NCI-H2107 (cell line): ENCODE measurements at places on chromosomes 2 and 18.

- no peak for DNase-seq
Observed at GRCh38 chr2:64487256-64488049, 33.5 kb downstream of the LGALSL start.

DNA sequence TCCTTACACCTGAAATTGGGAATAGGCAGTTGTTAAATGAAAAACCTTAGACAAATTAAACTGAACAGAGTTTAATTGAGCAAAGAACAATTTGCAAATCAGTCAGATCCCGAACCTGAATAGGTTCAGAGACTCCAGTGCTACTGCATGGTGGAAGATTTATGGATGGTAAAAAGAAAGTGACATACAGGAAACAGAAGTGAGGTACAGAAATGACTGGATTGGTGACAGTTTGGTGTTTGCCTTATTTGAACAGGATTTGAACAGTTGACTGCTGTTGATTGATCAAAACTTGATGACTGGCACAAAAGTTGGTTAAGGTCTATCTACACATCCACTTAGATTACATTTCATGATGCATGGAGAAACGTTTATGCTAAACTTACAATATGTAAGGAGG, 248.8 kb downstream of the HNMT start:
- no peak for DNase-seq

DNA sequence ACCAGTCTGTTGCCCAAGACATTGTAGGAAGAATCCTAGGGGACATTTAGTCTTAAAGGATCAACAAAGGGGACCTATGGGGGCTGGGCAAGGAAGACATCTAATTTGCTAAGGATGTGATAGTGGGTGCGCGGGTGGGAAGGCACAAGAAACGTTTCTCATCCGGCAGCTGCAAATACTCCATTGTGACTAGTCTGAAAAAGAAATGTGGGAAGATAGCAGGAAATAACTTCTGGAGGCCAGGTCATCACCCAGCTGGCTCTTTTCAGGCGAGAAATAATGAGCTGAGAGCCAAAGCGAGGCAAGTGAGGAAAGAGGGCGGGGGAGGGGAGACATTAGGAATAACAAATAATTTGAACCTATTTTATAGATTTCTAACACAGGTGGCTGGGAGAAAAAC, 70.3 kb upstream of the NCK2 start:
- no peak for DNase-seq

DNA sequence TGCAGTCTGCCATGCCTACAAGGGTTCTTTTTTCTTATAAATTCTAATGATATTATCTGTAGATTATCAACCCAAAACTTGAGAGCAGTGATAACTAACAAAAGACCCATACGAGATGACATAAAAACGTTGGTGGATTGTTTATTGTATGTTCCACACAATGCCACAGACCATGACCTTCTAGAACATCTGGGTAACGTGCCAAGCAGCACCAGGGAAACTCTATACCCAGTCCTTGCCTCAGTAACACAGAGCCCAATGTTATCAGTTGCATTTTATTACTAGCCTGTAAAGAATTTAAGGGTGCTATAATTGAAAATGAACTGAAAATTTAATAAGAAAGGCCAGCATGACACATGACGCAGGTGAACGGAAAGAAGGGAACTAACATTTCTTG, 99.1 kb upstream of the UGP2 start:
- DNase-seq, result no peak

DNA sequence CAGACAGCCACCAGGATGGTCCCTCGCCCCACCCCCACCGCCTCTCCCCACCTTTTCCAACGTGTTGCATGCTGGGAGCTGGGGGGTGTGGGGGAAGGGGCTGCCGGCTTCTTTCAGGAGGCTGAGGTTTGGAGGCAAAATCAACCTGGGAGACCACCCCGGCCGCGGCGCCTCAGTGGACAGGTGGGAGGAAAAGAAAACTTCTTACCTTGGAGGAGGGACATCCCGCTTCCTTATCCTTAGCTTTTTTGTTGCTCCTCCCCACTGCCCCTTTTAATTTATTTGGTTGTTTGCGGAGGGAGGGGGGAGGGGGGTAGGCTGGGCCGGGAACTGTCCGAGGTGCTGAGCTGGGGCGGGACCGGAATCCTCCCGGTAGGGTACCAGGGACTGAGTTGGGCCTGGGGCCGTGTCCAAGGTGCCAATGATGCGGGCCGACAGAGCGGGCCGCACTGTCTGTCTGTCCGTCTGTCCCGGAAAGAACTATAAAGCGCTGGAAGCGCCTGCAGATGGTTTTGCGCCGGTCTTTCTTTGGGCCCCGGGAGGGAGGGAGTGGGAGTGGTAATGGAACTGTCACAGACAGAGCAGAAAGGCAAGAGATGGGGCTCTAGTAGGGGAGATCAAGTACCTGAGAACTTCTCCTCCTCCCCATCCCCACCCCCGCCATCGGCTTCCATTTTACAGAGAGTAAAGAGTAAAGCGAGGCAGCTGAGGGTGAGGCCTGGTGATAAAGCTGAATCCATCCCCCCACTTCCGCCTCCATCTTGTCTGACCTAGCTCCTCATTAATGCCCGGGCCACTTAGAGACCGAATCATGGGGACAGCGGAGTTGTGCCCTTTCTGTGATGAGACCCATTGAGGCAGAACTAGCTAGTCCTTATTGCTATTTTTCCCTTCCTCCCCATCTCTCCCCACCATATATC, 2.4 kb downstream of the CDK5R2 start:
- no peak for DNase-seq

GRCh38 chr18:45839414-45840395, 14.2 kb downstream of the SIGLEC15 start:
- DNase-seq, result peak; percentile 45

GRCh38 chr2:95048825-95049682, 23.5 kb downstream of the MAL start:
- DNase-seq, result no peak

DNA sequence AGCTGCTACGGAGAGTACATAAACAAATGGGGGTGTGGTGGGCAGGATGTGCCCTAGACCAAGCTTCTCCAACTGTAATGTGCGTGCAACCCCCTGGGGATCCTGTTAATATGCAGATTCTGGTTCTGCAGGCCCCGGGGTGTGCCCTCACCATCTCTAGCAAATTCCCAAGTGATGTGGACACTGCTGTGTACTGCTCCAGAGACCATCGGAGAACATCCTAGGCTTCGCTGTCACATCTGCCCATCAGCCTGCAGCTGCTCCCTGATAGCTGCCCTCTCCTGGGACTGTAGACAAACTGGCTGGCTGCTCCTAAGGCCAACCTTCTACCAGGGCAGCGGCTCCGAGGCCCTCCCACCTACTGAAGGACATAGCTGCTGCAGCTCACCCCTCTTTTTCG, 3.2 kb downstream of the HS1BP3 start:
- no peak for DNase-seq

DNA sequence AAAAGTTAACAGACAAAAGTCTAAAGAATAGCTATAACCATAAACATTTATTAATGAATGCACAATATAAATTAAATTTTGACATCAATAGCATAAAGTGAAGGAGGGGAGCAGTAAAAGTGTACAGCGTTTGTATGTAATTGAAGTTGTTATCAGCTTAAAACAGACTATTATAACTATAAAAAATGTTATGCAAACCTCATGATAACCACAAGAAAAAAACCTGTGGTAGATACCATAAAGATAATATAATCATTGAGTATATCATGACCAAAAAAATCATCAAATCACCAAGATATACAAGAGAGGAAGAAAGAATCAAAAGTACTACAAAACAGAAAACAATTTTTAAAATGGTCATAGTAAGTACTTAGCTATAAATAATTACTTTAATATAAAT, 122.1 kb upstream of the ID2 start:
- DNase-seq, result no peak

DNA sequence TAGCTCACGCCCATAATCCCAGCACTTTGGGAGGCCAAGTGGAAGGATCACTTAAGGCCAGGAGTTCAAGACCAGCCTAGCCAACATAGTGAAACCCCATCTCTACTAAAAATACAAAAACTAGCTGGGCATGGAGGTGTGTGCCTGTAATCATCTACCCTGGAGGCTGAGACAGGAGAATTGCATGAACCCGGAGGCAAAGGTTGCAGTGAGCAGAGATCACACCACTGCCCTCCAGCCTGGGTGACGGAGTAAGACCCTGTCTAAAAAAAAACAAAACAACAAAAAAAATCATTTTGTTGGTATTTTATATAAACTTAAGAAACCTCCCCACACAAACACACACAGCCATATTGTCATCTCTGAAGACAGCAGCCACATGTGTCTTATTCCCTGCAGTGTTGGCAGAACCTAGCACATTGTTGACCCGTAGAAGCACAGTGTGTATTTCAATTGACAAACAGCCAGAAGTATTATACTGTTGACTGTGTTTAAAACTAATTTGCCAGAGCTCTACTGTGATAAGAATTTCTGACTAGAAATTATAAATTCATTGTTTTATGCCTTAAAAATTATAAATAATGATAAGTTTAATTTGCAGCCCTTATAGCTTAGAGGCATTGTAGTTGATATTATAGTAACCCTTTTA, 68.1 kb downstream of the DNAJC10 start:
- no peak for DNase-seq

DNA sequence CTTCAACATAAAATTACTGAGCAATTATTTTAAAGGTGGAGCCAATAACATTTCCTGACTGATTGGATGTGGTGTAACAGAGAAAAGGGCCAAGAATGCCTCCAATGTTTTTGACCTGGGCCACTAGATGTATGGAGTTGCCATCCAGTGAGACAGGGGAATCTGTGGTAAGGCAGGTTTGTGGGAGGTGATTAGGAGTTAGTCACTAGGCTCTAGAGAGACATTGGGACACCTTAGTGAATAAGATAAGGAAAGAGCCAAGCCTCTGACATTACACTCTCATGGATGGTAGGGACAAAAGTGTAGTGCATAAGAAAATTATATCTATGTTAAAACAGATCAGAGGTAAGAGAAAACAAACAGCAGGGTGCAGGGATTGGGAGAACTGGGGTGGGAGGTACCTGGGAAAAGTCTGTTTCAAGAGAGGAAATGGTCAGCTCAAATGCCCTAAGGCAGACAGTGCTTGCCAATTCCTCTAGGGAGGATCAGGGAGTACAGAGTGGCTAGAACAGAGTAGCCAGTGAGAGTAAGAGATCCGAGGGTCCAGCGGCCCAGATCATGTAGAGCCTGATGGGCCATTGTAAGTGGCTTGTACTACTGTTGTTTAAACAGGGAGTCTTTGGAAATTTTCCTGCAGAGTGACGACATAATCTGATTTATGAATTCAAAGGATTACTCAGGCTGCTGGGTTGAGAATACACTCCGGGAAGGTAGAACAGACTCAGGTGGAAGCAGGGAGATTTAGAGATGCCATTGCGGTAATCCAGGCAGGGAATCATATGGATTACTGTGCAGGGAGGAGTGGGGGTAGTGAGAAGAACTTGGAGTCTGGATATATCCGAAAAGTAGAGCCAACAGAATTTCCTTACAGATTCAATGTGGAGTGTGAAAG, 45.7 kb upstream of the CUL3 start:
- DNase-seq, result no peak

- DNase-seq, result no peak
Observed at GRCh38 chr18:49694402-49694801, 118.9 kb downstream of the ACAA2 start.

DNA sequence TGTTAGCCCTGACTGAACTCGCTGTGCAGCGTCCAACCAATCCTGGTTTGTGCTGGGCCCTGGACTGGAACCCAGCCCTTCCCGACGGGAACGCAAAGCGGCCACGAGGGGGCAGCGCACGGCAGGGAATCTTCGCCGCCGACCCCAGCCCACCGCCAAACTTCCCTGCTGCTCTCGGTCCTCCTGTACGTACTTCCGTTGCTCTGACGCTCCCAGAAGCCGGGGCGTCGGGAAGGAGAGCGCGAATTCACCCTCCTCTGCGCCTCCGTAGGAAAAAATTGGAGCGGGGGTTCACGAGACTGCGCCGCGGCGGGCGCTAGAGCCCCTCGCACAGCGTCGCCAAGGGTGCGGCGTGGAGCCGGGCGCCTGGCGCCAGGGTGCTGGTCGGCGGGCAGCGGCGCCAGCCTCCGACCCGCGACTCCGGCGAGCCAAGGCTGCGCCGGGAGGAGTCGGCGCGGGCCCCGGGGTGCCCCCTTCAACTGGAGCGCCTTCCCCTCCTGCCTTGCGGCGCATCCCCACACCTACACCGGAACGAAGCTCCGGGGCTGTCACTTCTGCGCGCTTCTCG, 873 bp upstream of the SH3RF3 start:
- DNase-seq, result peak; percentile 56

- DNase-seq, result no peak
Observed at GRCh38 chr18:58387716-58388115, 241.2 kb downstream of the ALPK2 start.

GRCh38 chr2:221897718-221898117, 325.6 kb upstream of the EPHA4 start:
- no peak for DNase-seq

DNA sequence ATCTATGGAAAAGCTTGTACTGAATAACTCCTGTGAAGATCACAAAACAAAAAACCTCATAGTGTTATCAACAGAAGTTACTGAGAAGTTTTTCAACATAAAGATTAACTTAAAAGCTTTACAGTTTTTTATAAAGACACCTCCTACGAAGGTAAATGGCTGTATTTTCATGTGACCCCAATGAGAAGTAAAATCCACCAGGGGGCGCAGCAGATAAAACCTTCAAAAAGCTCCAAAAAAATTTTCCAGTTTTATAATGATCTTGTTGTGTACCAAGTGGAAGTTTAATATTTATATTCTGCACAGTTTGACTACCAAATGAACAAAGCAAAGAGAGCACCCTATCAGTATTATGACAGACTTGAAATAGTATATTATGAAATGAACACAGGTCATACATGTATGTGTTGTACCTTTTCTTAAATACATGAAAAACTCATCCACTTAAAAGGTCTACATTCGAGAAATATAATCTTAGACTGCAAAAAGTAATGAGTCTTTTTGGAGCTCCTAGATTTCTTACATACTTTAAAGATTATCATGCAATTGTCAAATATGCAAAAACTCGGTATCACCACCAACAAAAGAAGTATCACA, 38.5 kb downstream of the PNO1 start:
- no peak for DNase-seq

DNA sequence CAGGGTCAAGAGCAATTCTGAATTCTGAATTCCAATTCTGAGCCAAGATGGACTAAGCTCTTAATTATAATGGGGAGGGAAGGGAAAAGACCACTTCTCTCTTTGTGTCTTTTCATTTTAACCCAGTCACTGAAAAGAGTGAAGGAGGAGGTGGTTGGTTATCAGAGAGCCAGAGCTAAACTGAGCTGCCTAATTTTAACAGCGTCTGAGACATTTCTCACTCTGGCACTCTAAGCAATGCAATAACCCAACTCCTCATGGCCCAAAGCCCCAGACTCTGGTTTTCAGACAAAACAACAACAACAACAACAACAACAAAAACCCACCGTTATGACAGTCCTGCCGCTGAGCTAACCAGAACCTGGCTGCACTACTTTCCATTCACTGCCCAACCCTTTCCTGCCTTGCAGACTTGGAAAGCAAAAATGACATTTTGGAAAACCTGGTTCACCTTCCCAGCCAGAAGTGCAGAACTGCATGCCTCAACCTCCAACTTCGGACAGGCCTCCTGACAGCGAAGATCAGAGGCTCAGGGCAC, 1.0 kb downstream of the CHST10 start:
- no peak for DNase-seq

- DNase-seq, result no peak
Observed at GRCh38 chr18:64966667-64967066, 784.1 kb upstream of the CDH7 start.
